ENCODE measurements at places on chromosomes 12 and 14. TPM values are rescaled to one million over a fixed set of nuclear protein-coding genes. Genes with fewer than 3 reads are reported as not detected.

DNA sequence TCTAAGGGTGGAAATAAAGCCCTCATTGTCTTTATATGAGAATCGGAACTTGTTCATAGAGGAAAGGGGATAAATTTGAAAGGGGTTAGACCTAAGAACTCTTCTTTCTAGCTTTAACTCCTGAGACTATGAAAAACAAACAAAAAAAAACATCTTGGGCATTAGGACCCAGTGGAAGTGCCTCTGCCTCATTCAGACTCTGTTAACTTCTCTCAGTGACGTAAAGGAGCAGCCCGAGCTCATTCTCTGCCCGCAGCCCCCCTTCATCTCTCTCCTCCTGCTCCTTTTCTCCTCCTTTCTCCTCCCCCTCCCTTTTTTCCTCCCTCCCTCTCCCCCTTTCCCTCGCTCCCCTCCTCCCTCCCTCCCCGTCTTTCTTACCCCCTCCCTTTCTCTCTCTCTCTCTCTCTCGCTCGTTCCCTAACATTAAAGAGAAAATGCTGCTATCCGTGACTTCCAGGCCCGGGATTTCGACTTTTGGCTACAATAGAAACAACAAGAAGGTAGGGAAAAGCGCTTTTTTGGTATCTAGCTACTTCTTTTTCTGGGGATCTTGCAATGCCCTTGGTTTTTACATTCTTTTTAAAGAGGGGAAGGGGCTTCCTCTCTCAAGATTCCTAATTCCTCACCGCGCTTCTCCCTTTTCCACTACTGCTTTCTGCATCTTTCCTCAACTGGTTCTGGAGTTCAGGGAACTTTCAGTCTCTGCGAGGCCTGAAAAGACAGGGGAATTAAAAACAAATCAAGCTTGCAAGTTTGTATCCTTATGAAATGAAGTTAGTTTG lies at the start of gene RBMS2:
Gene RBMS2 (plus strand): TSS at position 231 of the 782 bp plus-strand sequence. CDS start 204 bp downstream, at position 435.
- H3K27ac ChIP-seq = peak within 1 kb of the TSS; percentile 91
- H3K4me3 ChIP-seq = peak within 1 kb of the TSS; percentile 34
- H3K27me3 ChIP-seq = no peaks in the 10 kb centered on the region
- peaks cover 57% of the 10 kb centered on the region for H3K4me1 ChIP-seq
- no peak for DNase-seq
- H3K36me3 ChIP-seq = no peaks in the 10 kb centered on the region

DNA sequence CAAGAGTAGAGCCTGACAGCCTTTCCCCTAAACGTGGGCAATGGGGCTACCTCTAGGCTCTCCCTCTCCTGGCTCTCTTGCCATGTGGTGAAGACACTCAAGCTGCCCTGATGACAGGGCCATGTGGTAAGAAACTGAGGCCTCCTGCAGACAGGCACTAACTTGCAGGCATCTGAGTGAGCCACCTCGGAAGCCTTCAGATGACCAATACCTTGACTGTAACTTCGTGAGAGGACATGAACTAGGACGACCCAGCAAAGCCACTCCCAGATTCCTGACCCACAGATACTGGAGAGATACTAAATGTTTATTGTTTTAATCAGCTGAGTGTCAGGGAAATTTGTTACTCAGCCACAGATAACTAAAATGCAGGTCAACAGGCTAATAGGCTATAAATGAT lies 96.4 kb downstream of the EFCAB11 start:
- H3K27ac ChIP-seq = no peak overlapping the region
- no peak for DNase-seq
- H3K4me3 ChIP-seq = no peak overlapping the region
- no peaks in the 10 kb centered on the region for H3K36me3 ChIP-seq

- H3K4me3 ChIP-seq = no peak overlapping the region
- H3K27ac ChIP-seq = no peak overlapping the region
- DNase-seq = no peak
- H3K36me3 ChIP-seq = no peaks in the 10 kb centered on the region
- no peaks in the 10 kb centered on the region for H3K27me3 ChIP-seq
These were observed 47.8 kb downstream of the CCDC88C start for GRCh38 chr14:91369628-91370445.

DNA sequence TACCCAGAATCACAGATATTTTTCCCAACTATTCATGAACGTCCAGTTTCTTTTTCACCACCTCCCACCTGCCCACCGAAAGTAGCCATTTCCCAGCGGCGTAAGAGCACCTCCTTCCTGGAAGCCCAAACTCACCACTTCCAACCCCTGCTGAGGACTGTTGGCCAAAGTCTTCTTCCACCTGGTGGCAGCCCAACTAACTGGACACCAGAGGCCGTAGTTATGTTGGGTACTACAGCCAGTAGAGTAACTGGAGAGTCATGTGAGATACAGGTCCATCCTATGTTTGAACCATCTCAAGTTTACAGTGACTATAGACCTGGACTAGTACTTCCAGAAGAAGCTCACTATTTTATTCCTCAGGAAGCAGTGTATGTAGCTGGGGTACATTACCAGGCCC lies 81.6 kb downstream of the RAD52 start:
- DNase-seq = no peak
- H3K27me3 ChIP-seq = no peaks in the 10 kb centered on the region

- H3K4me3 ChIP-seq = peak within 1 kb of the TSS; percentile 84
- H3K4me1 ChIP-seq = peaks cover 28% of the 10 kb centered on the region
- no peaks in the 10 kb centered on the region for H3K36me3 ChIP-seq
- DNase-seq = no peak
- H3K27ac ChIP-seq = peak within 1 kb of the TSS; percentile 85
- H3K27me3 ChIP-seq = no peaks in the 10 kb centered on the region
These were observed at the start of gene SSPN for GRCh38 chr12:26195250-26195640. TSS of gene SSPN (plus strand) at chr12:26195573. CDS start at chr12:26195673, 100 bp downstream.

DNA sequence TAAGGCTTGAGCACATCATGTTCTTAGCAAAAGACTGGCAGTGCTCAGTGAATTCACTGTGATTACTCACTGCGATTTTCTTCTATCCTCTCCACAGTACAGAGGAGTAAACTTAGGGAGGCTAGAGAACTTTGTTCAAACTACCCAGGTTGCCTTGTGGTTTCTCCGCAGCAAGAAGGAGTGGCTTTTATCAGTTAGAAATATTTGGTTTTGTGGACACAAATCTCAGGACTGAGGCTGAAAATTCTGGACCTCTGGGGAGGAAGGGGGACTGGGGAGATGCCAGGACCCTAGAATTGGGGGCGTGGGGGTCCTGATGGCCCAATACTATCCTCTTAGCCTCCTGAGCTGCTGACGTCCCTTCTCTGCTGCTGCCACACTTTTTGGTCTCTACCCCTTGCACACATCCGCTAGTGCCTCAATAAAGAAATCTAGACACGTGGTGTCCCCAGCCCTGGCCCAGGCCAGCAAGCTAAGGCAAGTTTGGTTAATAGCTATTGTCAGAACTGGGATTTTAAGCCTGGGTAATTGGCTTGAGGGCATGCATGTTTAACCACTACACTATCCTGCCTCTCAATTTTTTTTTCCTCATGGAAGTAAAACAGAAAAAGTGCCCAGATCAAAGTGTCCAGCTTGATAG lies 842 bp downstream of the OAS2 start:
- peak; percentile 77 for DNase-seq
- peak overlapping the region; percentile 53 for H3K4me3 ChIP-seq
- H3K27ac ChIP-seq = peak overlapping the region; percentile 84
- H3K4me1 ChIP-seq = peaks cover 25% of the 10 kb centered on the region
- no peaks in the 10 kb centered on the region for H3K27me3 ChIP-seq
- no peaks in the 10 kb centered on the region for H3K36me3 ChIP-seq

GRCh38 chr14:21263284-21264024 lies 5.8 kb downstream of the HNRNPC start:
- H3K36me3 ChIP-seq = no peaks in the 10 kb centered on the region
- H3K27me3 ChIP-seq = no peaks in the 10 kb centered on the region
- H3K4me1 ChIP-seq = peaks cover 87% of the 10 kb centered on the region
- DNase-seq = no peak

DNA sequence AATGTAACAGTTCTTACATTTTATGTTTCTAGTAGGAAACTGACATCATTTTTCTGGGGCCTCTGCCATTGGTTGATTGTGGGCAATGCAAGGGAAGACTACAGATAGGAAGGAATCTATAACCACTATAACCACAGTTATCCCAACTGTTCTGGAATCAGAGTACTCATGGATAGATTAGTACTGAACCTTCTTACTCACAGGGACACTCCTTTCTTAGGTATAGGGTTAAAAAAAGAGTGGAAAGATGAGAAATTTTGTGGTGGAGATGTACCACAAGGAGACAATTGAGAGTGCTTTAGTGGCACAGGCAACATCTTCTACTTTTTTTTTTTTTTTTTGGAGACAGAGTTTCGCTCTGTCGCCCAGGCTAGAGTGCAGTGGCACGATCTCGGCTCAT lies 21.0 kb downstream of the TMEM116 start:
- DNase-seq = no peak
- H3K27me3 ChIP-seq = no peaks in the 10 kb centered on the region
- no peak overlapping the region for H3K27ac ChIP-seq
- H3K4me3 ChIP-seq = no peak overlapping the region
- H3K4me1 ChIP-seq = no peaks in the 10 kb centered on the region

DNA sequence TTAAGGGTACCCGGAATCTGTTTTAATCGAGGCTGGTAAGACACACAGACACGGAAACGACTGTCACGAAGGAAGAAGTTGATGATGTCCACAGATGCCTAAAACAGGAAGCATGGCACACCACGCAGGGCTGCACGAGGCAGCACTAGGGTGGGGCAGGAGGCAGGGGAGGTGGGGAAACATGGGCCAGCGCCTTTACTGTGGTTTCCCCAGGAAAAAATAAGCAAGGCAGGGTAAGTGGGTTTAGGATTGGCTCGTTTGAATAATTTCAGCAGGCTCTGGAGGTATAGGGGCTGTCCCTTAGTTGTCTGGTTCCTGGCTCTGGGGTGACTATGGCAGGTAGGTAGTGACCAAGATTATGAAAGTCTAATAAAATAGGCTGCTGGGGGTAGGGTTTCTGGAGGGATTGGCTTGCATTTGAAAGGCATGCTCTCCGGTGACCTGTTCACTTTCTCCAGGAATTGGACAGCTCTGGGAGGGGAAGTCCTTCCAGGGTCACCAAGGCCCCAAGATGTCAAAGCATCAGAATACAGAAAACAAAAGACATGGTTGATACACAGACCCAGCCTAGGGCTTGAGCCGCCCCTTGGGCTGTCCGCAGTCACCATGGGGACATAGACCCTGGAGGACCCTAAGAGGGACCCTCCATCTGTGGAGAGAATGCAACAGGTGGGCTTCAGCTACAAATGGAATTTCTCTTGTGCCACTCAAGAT lies 35.3 kb downstream of the MAP1LC3B2 start:
- no peaks in the 10 kb centered on the region for H3K36me3 ChIP-seq
- H3K27me3 ChIP-seq = no peaks in the 10 kb centered on the region
- H3K27ac ChIP-seq = no peak overlapping the region
- no peak for DNase-seq
- H3K4me3 ChIP-seq = no peak overlapping the region
- H3K4me1 ChIP-seq = peaks cover 47% of the 10 kb centered on the region

DNA sequence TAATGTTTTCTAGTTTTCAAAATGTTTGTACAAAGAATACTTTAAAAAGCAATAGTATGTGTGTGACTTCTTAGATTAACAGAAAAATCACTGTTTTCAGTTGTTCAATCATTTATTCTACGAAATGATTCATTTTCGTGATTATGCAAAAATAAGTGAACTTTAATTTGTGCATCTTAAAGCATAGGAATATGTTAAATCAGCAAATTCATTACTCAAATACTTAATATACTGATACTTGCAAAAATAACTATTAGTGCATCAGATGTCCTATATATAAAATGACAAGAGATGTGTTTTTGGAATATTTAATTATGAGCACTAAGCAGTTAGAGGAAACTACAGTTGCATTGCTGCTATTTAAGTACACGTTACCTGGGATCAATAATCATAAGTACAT lies 11.0 kb downstream of the SOX5 start:
- no peak overlapping the region for H3K4me3 ChIP-seq
- no peaks in the 10 kb centered on the region for H3K36me3 ChIP-seq
- DNase-seq = no peak
- H3K27ac ChIP-seq = no peak overlapping the region
- H3K4me1 ChIP-seq = no peaks in the 10 kb centered on the region

- no peak for DNase-seq
- H3K27ac ChIP-seq = no peak overlapping the region
- no peaks in the 10 kb centered on the region for H3K4me1 ChIP-seq
- no peaks in the 10 kb centered on the region for H3K36me3 ChIP-seq
These were observed 255.3 kb downstream of the AEBP2 start for GRCh38 chr12:19694627-19695026.

RNASE3 gene
- not detected for total RNA-seq

- no peak for DNase-seq
- no peaks in the 10 kb centered on the region for H3K36me3 ChIP-seq
- H3K4me3 ChIP-seq = no peak overlapping the region
- no peak overlapping the region for H3K27ac ChIP-seq
- peaks cover 94% of the 10 kb centered on the region for H3K4me1 ChIP-seq
These were observed 25.1 kb downstream of the PXN start for GRCh38 chr12:120240495-120240833.

KLRB1 gene
- total RNA-seq = 1.5 TPM

GRCh38 chr12:22029991-22030390 lies 16.0 kb upstream of the CMAS start:
- peaks cover 7% of the 10 kb centered on the region for H3K4me1 ChIP-seq
- DNase-seq = no peak
- H3K4me3 ChIP-seq = no peak overlapping the region
- H3K27ac ChIP-seq = no peak overlapping the region
- no peaks in the 10 kb centered on the region for H3K27me3 ChIP-seq

- no peak for DNase-seq
- H3K36me3 ChIP-seq = no peaks in the 10 kb centered on the region
- H3K4me1 ChIP-seq = peaks cover 15% of the 10 kb centered on the region
These were observed 237.6 kb downstream of the SLC41A2 start for GRCh38 chr12:104720339-104721038.

GRCh38 chr12:32344047-32344446 lies 55.3 kb upstream of the FGD4 start:
- H3K27ac ChIP-seq = no peak overlapping the region
- peaks cover 3% of the 10 kb centered on the region for H3K36me3 ChIP-seq
- no peak for DNase-seq
- H3K27me3 ChIP-seq = no peaks in the 10 kb centered on the region
- H3K4me1 ChIP-seq = no peaks in the 10 kb centered on the region

GRCh38 chr14:69259527-69260189 lies at the start of gene GALNT16:
TSS of gene GALNT16 (plus strand) at chr14:69260158. CDS start at chr14:69260291, 133 bp downstream.
- peak within 1 kb of the TSS; percentile 53 for H3K27ac ChIP-seq
- H3K4me1 ChIP-seq = peaks cover 29% of the 10 kb centered on the region
- DNase-seq = no peak
- H3K36me3 ChIP-seq = no peaks in the 10 kb centered on the region

DLK1 gene
- 8.6 TPM for total RNA-seq

DNA sequence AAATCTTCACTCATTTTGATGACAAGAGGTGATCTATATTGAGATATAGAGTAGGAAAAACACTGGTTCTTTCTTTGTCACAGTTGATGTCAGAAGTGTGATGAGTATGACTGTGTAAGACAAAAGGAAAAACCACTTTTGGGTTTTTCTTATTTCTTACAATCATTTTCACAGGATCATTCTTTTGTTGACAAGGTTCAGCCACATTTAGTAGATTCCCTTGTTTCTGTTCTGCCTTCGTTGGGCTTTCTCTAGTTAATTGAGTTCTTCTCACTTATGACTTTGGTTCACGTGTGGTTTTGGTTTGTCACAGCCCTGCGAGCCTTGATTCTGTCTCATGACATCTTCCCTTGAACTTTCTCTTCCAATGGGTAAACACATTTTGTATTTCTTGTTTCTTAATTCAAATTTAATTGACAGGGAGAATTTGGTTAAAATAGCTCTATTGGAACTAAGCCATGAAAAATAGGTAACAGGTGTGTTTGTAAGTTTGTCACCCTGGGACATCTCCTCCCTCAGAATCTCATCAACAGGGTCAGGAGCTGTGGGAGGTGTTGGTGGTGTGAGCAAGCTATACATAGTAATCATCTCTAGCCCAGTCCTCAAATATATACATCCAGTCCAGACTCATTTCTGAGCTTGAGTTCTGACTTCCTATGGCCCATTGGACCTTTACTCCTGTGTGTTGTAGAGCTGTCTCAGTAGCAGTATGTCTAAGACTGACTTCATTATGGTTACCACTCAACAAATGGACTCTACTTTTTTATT lies 255.3 kb downstream of the BMP4 start:
- H3K4me1 ChIP-seq = no peaks in the 10 kb centered on the region
- no peaks in the 10 kb centered on the region for H3K27me3 ChIP-seq
- no peak for DNase-seq
- H3K4me3 ChIP-seq = no peak overlapping the region

Data from vagina (tissue), 2 donors.